ENCODE measurements at places on chromosomes 13 and 19. TPM values are rescaled to one million over a fixed set of nuclear protein-coding genes. Genes with fewer than 3 reads are reported as not detected.

Gene MRPL34
- total RNA-seq, result 43.6 TPM

Gene RDH13
- total RNA-seq, result 12.4 TPM

Gene S1PR4
- total RNA-seq, result 0.11 TPM

Gene ZNF763
- total RNA-seq, result 0.61 TPM

Gene ADGRL1
- total RNA-seq, result 10.9 TPM

Gene LILRB1
- not detected for total RNA-seq

Gene RNF17
- not detected for total RNA-seq

Gene TMEM143
- 2.8 TPM for total RNA-seq

Gene OR7D2
- total RNA-seq, result not detected

Gene AP1M2
- total RNA-seq, result 117 TPM
